Astrocyte (in vitro differentiated cells and primary cell): ENCODE measurements at places on chromosomes 7 and 10. TPM values are rescaled to one million over a fixed set of nuclear protein-coding genes. Genes with fewer than 3 reads are reported as not detected.

The HSPA12A gene
- 7.9 and 11.1 TPM in 2 replicates for total RNA-seq

The CCDC7 gene
- 2.1 and 2.3 TPM in 2 replicates for total RNA-seq

The ASB10 gene
- not detected in 2 replicates for total RNA-seq

The ABCC2 gene
- 0.31 and 0.59 TPM in 2 replicates for total RNA-seq

The ECHDC3 gene
- 1.9 and 2.1 TPM in 2 replicates for total RNA-seq

The EPHA1 gene
- total RNA-seq = 0.96 and 2.6 TPM in 2 replicates

The IDI1 gene
- total RNA-seq = 43.0 and 63.2 TPM in 2 replicates

The LRIT1 gene
- not detected in 2 replicates for total RNA-seq

The SVOPL gene
- 0.34 and 0.48 TPM in 2 replicates for total RNA-seq

The PRLHR gene
- not detected in 2 replicates for total RNA-seq

The NKX2-3 gene
- not detected in 2 replicates for total RNA-seq

The GOLGA7B gene
- 0.16 TPM in 1 of 2 replicates, not detected in the other for total RNA-seq

DNA sequence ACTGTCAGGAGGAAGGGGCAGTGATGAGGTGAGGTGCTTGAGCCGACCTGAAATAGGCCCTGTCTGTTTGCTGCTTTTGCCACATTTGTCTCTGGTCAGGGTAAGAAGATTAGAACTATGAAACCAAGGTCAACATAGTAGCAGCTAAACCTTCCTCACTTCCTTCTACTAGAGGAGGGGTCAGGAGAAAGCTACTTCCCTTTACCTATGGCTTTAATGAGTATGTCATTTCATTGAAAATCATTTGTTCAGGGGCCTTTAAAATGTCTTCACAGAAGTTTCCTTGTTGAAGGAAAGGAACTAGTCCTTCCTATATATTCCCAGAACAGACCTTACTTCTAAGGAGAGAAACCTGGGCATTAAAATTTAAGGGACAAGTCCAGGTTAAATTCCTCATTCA, 19.0 kb downstream of the HYAL4 start:
- H3K4me1 ChIP-seq = no peaks in the 10 kb centered on the region
- no peaks in the 10 kb centered on the region for H3K27me3 ChIP-seq
- no peak overlapping the region for H3K27ac ChIP-seq
- DNase-seq = no peak

DNA sequence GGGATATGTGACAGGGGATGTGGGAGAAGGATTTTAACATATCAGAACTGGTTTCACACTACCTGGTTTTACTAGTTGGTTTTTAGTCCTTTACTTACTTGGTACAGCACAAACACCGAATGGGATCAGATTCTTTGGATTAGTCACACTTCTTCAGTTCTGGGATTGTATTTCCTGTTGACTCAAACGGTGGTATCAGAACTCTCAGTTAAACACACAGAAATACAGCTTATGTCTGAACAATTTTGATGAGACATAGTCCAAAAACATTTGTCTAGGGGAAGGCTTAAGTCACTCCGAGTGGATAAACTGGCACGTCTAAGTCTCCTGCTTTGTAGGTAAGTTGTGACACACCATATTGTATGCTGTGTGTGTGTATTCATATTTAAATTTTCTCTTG, 480.5 kb downstream of the PHTF2 start:
- peak overlapping the region; percentile 34 for H3K27ac ChIP-seq
- H3K4me3 ChIP-seq = no peak overlapping the region
- H3K27me3 ChIP-seq = no peaks in the 10 kb centered on the region
- DNase-seq = peak; percentile 81

- no peak overlapping the region for H3K27ac ChIP-seq
- H3K27me3 ChIP-seq = no peaks in the 10 kb centered on the region
- H3K4me1 ChIP-seq = no peaks in the 10 kb centered on the region
- H3K4me3 ChIP-seq = no peak overlapping the region
- no peaks in the 10 kb centered on the region for H3K36me3 ChIP-seq
Observed at GRCh38 chr7:94250987-94251386, 143.7 kb upstream of the COL1A2 start.

DNA sequence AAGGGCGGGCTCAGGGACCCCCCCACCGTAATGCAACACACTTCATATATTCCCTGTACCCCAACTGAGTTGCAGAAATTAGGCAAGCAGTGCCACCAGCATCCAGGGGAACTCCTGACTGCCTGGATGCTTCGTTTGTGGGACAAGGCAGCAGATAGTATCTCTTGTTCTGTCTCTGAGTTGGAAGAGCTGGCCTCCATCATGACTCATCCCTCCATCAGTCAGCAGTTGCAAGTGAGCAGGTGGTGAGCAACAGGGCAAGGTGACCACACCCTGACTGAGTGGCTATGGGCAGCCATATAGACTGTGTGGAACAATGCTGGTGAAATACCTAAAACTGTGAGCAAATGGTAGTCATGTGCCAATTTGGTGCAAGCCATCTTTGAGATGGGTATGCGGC, 22.8 kb upstream of the ADAMTS14 start:
- H3K4me3 ChIP-seq = no peak overlapping the region
- H3K27me3 ChIP-seq = no peaks in the 10 kb centered on the region
- peak; percentile 81 for DNase-seq
- H3K36me3 ChIP-seq = no peaks in the 10 kb centered on the region
- peaks cover 21% of the 10 kb centered on the region for H3K4me1 ChIP-seq

- H3K36me3 ChIP-seq = no peaks in the 10 kb centered on the region
- no peak for DNase-seq
Observed at GRCh38 chr7:107712025-107712424, 31.9 kb upstream of the CBLL1 start.

DNA sequence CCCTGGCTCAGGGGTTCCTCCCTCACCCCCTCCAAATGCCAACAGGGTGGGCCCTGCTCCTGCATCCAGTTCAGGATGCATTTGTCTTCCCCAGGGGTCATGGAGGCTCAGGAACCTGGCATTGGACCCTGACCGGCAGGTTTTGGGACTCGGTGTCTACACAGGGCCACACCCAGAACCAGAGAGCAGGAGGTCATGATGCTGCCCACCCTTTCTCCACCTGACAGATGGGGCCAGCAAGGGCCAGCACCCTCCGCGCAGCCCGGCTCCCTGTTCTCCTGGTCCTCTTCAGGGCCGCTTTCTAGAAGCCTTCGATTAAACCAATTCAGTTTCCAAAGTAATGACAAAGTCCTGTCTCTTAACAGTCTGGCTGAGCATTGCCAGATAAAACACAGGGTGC, 50.2 kb downstream of the CAMK2B start:
- H3K36me3 ChIP-seq = no peaks in the 10 kb centered on the region
- H3K27ac ChIP-seq = no peak overlapping the region
- H3K27me3 ChIP-seq = peaks cover 5% of the 10 kb centered on the region

GRCh38 chr10:42556931-42557330, 81.4 kb downstream of the ZNF33B start:
- no peaks in the 10 kb centered on the region for H3K27me3 ChIP-seq
- no peak overlapping the region for H3K4me3 ChIP-seq
- no peak for DNase-seq
- H3K27ac ChIP-seq = no peak overlapping the region
- H3K4me1 ChIP-seq = peaks cover 4% of the 10 kb centered on the region

DNA sequence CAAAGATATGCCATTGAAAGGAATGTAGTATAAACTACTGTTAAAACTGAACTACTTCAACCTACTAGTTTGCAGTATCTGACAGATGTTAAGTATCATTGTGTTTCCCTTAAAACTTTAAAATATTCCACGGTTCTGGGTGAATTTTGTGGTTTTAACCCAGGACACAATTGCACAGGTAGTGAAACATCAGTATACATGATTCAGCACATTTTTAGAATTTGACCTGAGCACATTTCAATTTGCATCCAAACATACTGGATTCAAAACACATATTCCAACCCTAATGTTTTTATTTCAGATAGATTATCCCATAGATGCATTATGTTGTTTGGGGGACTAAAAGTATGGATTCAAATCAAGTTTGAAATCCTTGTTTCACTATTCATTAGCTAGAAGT, 129.9 kb upstream of the ZNF804B start:
- DNase-seq = no peak
- H3K36me3 ChIP-seq = no peaks in the 10 kb centered on the region
- H3K4me1 ChIP-seq = no peaks in the 10 kb centered on the region
- H3K27me3 ChIP-seq = no peaks in the 10 kb centered on the region
- no peak overlapping the region for H3K27ac ChIP-seq

DNA sequence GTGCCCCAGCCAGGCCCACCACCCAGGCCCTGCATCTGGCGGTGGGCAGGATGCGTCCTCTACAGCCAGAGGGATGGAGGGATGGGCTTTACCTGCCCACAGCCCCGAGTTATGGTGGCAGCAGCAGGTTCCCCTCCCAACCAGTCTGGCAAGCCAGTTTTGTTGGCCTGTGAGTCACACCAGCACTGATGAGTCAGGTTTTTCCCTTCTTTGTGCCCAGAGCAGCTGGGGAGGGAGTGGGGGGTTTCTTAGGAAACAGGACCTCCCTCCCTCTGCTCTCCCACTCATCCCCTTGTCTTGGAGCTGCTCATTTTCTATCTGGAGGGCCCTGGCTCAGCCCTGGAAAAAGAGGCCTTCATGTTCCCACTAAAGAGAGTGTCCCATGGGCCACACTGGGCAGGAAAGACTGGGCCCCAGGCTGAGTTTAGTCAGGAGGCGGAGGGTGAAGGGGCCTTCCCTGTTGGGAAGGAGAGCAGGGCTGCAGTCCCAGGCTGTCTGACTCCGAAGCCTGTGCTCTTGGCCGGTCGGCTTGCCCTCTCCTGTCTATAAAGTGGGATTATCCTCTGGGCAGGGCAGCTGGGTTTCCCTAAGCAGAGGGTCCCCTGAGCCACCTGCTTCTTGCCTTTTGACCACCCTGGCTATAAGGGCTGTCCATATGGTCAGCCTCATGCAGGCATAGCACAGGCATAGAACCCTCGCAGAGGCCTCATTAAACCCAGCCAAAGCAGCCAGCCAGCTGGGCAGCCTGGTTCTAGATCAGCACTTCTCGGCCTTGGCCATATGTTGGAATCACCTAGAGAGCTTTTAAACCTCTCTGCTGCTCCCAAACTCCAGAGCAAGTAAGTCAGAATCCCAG, 30.2 kb upstream of the ANKRD2 start:
- peak overlapping the region; percentile 99 for H3K27ac ChIP-seq
- no peaks in the 10 kb centered on the region for H3K27me3 ChIP-seq
- peak; percentile 97 for DNase-seq
- peaks cover 59% of the 10 kb centered on the region for H3K4me1 ChIP-seq
- no peak overlapping the region for H3K4me3 ChIP-seq

GRCh38 chr7:38186593-38187314, 8.7 kb downstream of the STARD3NL start:
- no peak overlapping the region for H3K4me3 ChIP-seq
- H3K27ac ChIP-seq = peak overlapping the region; percentile 40
- H3K27me3 ChIP-seq = no peaks in the 10 kb centered on the region
- peaks cover 32% of the 10 kb centered on the region for H3K4me1 ChIP-seq
- peak; percentile 74 for DNase-seq

- no peak overlapping the region for H3K4me3 ChIP-seq
- no peaks in the 10 kb centered on the region for H3K36me3 ChIP-seq
- no peak for DNase-seq
- no peaks in the 10 kb centered on the region for H3K27me3 ChIP-seq
- no peak overlapping the region for H3K27ac ChIP-seq
Observed at GRCh38 chr10:100509241-100509840, 10.3 kb downstream of the SEC31B start.

DNA sequence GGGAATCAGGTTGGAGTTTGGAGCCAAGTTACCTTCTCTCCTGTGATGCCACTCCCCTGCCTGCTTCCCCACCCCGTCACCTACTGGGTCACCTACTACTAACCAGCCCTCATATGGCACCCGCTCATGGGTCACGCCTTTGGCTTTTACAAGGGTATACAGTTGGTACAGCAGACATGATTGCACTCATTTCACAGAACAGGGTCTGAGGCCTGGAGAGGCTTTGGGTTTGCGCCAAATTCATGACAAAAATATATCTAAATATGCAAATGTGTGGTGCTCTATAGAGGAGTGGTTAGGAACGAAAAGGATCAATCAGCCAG, 10.7 kb downstream of the CRYGN start:
- peak overlapping the region; percentile 32 for H3K27ac ChIP-seq
- H3K27me3 ChIP-seq = no peaks in the 10 kb centered on the region
- no peaks in the 10 kb centered on the region for H3K36me3 ChIP-seq
- no peak for DNase-seq
- H3K4me1 ChIP-seq = peaks cover 39% of the 10 kb centered on the region

- no peak for DNase-seq
- H3K27me3 ChIP-seq = no peaks in the 10 kb centered on the region
- H3K4me1 ChIP-seq = peaks cover 17% of the 10 kb centered on the region
- H3K27ac ChIP-seq = peak overlapping the region; percentile 75
Observed at GRCh38 chr7:134721171-134721570, 58.3 kb upstream of the CALD1 start.

GRCh38 chr7:7264306-7265040, 82.1 kb downstream of the C1GALT1 start:
- no peak for DNase-seq
- H3K4me3 ChIP-seq = no peak overlapping the region
- H3K27me3 ChIP-seq = no peaks in the 10 kb centered on the region
- no peaks in the 10 kb centered on the region for H3K36me3 ChIP-seq

- no peaks in the 10 kb centered on the region for H3K36me3 ChIP-seq
- H3K27me3 ChIP-seq = no peaks in the 10 kb centered on the region
- peak; percentile 21 for DNase-seq
- no peaks in the 10 kb centered on the region for H3K4me1 ChIP-seq
Observed at GRCh38 chr10:34092891-34093290, 722.2 kb downstream of the PARD3 start.

GRCh38 chr10:113872139-113873030, 17.9 kb downstream of the NHLRC2 start:
- H3K27ac ChIP-seq = no peak overlapping the region
- no peak for DNase-seq
- no peaks in the 10 kb centered on the region for H3K27me3 ChIP-seq
- H3K36me3 ChIP-seq = no peaks in the 10 kb centered on the region
- H3K4me1 ChIP-seq = no peaks in the 10 kb centered on the region

DNA sequence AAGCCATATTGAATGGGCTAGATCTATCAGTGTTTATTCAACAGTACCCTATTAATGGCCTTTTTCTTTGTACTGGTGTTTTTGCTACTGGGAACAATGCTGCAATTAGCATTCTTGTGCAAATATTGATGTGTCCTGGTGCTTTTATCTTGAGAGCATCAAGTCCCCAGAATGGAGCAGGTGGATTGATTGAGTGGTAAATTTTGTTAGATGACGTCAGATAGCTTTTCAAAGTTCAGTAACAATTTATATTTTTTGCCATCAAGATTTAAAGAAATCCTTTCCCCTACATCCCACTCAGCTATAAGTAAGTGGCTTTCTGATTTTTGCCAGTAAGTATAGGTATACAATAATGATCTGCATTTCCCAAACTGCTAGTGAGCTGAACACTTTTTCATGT, 63.4 kb upstream of the SYPL1 start:
- no peak overlapping the region for H3K27ac ChIP-seq
- DNase-seq = no peak
- H3K27me3 ChIP-seq = peaks cover 4% of the 10 kb centered on the region
- no peaks in the 10 kb centered on the region for H3K36me3 ChIP-seq
- no peak overlapping the region for H3K4me3 ChIP-seq
- peaks cover 2% of the 10 kb centered on the region for H3K4me1 ChIP-seq

GRCh38 chr7:138405496-138405895, 54.6 kb upstream of the TRIM24 start:
- no peak for DNase-seq
- no peak overlapping the region for H3K27ac ChIP-seq
- no peaks in the 10 kb centered on the region for H3K4me1 ChIP-seq
- H3K4me3 ChIP-seq = no peak overlapping the region
- H3K27me3 ChIP-seq = no peaks in the 10 kb centered on the region

GRCh38 chr10:71645185-71645584, 74.4 kb downstream of the C10orf105 start:
- H3K36me3 ChIP-seq = no peaks in the 10 kb centered on the region
- peaks cover 4% of the 10 kb centered on the region for H3K27me3 ChIP-seq
- no peak overlapping the region for H3K4me3 ChIP-seq
